ENCODE measurements at places on chromosomes 2 and 18.
A peak's percentile ranks its signal among the peaks of the same experiment; 100 is the strongest.

- no peak for DNase-seq
Observed at GRCh38 chr2:211033765-211034164, 477.4 kb downstream of the CPS1 start.

GRCh38 chr2:197149546-197149945 is 161.0 kb downstream of the ANKRD44 start:
- no peak for DNase-seq

GRCh38 chr18:2985628-2986027 is 27.3 kb downstream of the LPIN2 start:
- DNase-seq, result peak; percentile 77

DNA sequence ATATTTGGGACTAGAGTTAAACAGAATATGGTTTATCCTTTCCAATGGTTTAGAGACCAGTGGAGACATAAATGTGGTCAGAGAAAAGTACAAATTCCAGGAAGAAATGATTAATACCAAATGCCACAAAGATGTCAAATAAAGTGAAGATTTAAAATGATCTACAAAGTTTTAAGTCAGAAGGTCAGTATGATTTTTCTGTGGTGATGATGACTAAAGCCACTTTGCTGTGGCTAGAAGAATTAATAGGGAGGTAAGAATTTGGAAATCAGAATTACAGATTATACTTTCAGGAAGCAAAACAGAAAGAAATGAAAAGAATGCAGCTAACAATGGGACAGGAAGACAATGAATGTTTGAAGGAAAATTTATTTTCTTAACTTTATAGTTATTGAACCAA is 91.5 kb upstream of the CDH7 start:
- DNase-seq, result no peak

DNA sequence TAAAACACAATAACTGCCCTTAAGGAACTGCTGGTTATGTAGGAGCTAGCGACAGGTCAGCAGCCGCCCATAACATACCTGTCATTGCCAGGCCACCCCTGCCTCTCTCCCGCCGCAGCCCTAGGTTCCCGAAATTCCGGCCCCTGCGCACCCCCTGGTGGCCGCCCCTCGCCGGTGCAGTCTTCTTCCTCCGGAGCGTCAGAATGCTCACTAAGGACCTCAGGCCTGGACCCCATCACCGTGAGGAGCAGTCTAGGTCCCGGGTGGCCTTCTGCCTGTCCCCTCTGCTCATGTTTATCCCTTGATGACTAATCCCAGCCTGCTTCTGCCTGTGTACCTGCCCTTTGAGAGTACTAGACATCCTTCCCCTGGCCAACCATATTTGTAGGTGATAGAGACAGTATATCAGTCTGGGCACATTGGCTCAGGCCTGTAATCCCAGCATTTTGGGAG is 115.7 kb upstream of the SLC1A4 start:
- peak; percentile 79 for DNase-seq

GRCh38 chr2:138621139-138621538 is 119.6 kb downstream of the SPOPL start:
- no peak for DNase-seq

Data from CD4-positive, alpha-beta T cell treated with Interleukin-2 at 100 ng/mL for 4 hours (primary cell).